ENCODE measurements at places on chromosomes 3 and 15.

- DNase-seq: no peak
These were observed 42.1 kb downstream of the VGLL3 start for GRCh38 chr3:86948822-86949221.

DNA sequence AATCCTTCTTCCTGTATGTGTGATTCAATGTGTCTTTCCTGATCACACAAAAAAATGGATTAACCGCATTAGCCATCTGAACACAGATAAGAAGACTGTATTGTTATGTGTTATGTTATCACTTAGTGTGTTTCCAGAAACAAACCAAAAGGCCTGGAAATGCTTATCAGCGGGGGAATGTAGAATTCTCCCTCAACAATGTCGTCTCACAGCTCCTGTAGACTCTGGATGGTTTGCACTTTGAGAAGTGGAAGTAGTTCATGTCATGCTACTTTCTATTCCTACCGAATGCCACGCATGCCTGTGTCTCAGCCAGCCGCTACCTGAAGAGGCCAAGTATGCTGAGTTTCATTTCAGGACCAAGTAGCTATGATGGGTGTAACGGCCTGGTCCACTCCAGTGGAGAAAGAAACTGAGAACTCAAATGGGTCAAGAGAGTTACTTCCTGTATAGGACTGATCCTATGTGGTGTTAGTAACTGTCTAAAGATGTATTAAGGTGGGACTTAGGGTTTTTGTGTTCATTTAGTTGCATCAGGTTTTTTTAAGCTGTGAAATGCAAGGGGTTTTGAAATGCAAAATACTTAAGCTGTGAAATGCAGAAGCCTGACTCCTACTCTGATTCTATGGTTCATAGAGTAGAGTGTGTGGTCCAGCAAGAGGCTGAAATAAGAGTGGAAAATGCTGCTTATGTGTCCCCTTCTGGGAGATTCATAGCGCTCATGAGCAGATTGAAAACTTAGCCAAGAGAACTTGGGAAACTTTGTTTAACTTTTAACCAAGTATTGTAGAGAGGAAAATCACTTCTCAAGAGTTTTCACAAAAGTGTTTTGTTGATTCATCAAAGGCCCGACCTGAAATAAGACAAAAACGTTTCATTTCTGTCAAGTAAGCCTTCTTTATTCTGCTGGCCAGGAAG lies 118.5 kb upstream of the LMOD3 start:
- no peak for DNase-seq

GRCh38 chr15:41286665-41287333 lies 45.6 kb downstream of the OIP5 start:
- no peak for DNase-seq

DNA sequence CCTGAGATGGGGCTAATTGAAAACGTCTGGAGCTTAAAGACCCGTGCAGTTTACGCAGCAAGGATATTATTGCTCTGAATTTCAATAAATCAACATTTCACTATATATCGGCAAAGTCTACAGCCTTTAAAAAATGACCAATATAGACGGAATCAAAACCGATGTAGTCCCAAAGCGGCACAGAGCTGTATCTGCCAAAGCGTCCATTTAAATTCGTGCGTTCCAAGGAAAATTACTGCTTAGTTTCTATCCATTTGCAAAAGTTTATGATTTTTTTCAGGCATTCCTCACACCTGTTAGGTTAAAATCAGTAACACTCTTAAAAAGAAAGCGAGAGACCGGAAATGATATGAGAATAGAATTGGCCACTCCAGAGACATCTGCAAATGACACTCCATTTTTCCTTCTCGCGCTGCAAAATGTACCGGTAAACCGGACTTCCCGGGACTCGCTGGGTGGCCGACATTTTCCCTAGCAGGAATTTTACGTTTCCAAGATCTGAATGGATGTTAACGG lies 777 bp upstream of the EIF4A2 start:
- peak; percentile 61 for DNase-seq

DNA sequence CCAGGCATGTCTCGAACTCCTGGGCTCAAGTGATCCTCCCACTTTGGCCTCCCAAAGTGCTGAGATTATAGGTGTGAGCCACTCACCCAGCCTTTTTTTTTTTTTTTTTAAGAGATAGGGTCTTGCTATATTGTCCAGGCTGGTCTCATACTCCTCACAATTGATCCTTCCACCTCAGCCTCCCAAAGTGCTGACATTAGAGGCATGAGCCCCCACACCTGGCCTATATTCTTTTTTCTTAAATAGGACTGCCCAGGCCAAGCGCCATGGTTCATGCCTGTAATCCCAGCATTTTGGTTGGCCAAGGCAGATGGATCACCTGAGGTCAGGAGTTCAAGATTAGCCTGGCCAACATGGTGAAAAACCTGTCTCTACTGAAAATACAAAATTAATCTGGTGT lies 12.5 kb downstream of the NR1I2 start:
- no peak for DNase-seq

- no peak for DNase-seq
These were observed 40.5 kb downstream of the SCN5A start for GRCh38 chr3:38608961-38609360.

GRCh38 chr15:74768771-74769342 lies 13.0 kb upstream of the CSK start:
- peak; percentile 75 for DNase-seq

DNA sequence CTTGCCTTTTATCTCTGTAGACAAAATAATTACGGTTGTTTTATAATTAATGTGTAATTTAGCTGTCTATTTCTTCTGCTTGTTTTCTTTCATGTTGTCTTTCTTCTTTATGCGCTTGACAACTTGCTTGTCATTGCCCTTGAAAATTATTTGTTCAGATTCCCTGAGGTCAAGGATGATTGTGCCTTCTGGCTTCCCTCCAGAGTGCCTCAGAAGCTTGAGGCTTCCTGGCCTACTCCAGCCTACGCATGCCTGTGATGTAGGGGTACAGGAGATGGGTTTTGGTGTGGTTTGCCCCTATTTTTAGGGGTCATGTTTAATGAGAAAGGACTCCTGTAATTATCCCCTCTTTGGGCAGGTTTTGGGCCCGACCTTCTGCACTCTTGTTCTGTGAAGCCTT lies 231.5 kb downstream of the SV2B start:
- no peak for DNase-seq

- DNase-seq: peak; percentile 13
These were observed 123.1 kb downstream of the OPA1 start for GRCh38 chr3:193716150-193716549.

DNA sequence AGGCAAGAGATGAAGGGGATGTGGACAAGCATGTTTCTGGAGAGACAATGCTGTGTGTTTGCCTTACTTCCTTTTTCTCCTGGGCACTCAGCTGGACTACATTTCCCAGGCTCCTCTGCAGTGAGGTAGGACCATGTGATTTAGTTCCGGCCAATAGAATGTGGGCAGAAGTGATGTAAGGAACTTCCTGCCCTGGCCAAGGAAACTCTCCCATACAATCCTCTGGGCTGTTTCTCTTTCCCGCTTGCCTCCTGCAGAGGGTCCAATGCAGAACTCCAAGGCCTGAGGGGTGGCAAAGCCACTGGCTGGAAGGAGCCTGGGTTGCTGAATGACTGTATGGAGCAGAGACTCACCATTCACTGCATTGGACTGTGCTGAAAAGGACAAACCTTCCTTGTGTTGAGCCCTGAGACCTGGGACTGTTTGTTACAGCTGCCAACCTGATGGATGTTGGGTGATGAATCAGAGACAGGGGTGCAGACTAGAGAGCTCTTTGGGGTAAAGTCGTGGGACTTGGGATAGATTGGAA lies 82.7 kb upstream of the SLC6A6 start:
- DNase-seq: peak; percentile 95

GRCh38 chr3:18119866-18120265 lies 305.3 kb downstream of the SATB1 start:
- DNase-seq: no peak

- DNase-seq: no peak
These were observed 105.0 kb downstream of the EDEM1 start for GRCh38 chr3:5292512-5292911.

DNA sequence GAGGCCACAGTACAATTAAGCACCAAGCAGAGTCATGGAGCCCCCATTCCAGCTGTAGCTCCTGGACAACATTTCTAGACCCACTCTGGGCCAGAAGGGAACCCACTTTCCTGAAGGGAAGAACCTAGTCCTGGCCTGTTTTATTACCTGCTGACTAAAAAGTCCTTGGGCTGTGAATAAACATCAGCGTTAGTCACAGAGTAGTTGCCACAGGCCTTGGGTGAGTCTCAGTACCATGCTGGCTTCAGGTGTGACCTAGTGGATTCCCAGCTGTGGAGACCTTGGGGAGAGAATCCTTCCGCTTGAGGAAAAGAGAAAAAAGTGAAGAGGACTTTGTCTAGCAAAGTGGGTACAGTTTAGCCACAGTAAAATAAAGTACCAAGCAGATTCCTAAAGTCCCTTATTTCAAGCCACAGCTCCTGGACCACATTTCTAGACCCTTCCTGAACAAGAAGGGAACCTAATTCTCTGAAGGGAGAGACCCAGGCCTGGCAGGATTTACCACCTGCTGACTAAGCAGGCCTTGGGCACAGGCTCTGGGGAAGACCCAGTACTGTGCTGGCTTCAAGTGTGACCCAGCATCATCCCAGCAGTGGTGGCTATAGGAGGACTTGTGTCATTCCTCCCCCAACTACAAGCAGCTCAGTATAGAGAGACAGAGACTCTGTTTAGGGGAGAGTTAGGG lies 118.3 kb upstream of the KCNH8 start:
- no peak for DNase-seq

DNA sequence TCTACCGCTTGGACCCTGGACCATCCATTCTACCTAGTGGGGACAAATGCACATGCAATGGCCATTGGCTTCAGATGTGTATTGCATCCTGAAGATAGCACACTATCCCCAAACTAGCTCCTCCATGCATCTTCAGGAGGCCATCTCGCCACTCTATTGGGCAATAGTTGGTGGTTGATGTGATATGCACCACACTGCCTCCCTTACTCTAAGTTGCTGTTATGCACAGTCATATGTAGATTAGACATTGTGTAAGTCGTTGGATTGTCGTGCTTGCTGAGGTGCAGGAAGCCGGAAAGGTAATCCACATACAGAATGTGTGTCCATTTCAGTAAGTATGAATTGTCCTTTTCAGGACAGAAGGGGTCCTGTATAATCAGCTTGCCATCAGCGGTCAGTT lies 26.7 kb upstream of the PLA2G4D start:
- no peak for DNase-seq

GRCh38 chr3:151391720-151392119 lies 7.2 kb upstream of the P2RY12 start:
- DNase-seq: no peak

- DNase-seq: no peak
These were observed 88.7 kb downstream of the GPR156 start for GRCh38 chr3:120196333-120196732.

GRCh38 chr3:119191800-119192199 lies 18.4 kb downstream of the UPK1B start:
- DNase-seq: no peak

DNA sequence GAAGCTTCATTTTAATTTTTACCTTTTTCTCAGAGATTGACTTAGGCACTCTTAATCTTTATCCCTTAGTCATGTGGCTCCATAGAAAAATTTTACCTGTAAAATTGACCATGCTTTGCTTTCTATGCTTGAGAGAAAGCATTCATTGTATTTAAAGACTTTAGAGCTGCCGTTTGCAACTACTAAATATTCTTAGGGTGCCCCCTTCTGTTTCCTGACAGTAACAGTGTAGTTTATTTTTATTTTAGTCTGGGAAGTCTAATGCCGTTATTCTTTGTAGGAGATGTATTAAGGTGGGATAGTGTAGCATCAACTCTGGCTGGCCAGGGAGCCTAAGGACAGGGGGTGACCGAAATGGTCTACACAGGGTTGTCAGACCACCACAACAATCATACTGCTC lies 84.5 kb upstream of the SYNPR start:
- peak; percentile 49 for DNase-seq

DNA sequence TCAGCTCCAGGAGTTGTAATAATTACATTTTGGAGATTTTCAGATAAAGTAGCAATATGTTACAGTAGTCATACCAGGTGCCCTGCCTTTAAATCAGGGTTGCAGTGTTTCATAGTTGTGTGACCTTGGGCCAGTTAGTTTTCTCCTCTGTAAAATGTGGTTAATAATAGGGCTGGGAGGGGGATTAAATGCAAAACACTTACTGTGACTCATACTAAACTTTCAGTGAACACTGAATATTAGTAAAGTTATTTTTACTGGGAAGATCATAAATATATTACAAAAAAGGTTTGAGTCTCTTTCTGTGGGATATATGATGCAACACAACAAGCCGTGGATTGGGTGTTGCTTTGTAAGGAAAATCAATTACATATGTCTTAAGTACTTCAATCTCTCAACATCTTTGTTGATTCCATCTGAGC lies 1.1 kb upstream of the EBLN2 start:
- DNase-seq: no peak

- no peak for DNase-seq
These were observed 101.2 kb downstream of the SMAD6 start for GRCh38 chr15:66803182-66803729.

DNA sequence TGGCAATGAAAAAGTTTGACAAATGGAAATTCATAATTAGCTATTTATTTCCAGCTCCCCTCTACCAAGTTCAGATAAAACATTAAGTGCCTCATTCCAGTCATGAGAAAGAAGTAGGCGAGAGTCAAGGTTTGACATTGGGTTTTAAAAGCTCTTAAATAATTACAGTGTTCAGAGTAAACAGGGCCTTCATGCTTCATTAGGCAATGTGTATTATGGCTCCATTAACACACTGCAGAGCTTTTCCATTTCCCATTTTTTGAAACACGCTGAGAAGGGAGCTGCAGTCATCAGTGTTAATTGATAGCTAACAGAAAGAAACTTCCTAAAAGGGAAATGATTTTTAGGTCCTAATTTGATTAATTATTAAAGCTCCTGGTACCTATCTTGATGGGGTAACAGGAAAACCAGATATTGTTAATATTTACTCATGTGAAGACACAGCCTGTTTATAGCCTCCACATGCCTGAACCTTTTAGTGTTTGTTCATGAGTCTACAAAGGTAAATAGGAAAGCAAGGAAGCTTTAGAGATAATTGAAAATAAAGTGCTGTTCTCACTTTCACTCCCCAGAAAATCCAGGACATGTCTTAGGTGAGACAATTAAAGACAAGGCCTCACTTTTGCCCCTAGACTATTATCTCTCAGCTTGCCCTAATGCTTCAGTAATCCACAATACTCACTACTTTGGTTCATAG lies 28.7 kb downstream of the SST start:
- no peak for DNase-seq

DNA sequence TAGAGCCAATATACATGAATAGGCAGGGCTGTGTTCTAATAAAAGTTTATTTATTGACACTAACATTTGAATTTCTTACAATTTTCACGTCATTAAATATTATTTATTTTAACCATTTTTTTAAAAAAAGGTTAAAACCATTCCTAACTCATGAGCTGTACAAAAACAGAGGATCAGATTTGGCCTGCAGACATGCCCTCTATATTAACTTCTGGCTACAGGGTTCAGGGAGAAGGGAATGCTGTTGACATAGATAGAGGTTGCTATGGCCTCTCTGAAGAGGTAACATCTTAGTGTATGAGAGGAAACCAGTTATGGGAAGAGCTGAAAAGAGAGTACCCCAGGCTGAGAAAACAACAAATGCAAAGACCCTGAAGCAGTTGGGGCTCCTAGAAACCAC lies 19.1 kb upstream of the RAP2B start:
- DNase-seq: no peak
